ENCODE measurements at places on chromosomes 11 and 22.
A peak's percentile ranks its signal among the peaks of the same experiment; 100 is the strongest.

- peak; percentile 11 for DNase-seq
Measured at GRCh38 chr22:24803064-24803542, 2.9 kb upstream of the SGSM1 start.

DNA sequence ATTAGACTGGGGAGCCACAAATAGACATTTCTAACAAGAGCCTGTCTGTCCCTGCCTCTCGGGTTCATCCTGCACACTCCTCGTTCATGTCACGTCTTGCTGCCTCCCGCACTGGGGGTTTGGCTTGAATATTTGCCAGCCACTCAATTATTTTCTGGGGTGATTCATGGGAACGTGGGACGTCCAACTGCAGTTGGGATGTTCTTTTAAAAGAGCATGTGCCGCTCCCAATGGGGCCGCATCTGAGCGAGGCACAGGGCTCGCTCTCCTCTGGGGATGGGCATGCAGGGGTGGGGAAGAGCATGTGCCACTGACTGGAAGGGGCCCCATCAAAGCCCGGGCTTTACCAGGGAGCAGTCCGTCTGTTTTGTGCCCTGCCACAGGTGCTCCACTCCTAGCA lies 43.4 kb downstream of the PARVG start:
- DNase-seq = no peak

GRCh38 chr11:78061088-78061920 lies 2.4 kb upstream of the THRSP start:
- no peak for DNase-seq

DNA sequence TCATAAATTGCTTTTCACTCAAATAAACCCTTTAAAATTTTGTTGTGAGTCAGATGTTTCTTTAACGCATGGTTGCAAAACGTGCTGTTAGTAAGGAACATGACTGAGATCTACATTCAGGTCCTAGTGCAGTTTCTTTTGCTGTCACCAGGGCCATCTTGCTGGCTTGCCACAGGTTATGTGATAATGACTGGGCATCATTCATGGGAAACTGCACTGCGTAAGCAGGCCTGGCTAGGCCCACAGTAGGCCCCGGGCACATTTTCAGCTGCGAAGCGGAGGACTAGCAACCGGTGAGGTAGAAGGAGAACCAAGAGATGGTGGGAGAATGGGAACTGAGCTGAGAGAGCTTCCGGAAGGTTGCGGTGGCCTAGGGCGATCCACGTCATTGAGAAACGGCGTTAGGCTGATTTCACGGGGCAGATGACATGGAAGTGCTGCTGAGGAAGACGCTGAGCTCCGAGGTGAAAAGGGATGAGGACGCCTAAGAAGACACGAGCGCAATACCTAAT lies 3.2 kb upstream of the KLHDC7B start:
- DNase-seq = no peak

GRCh38 chr11:62905296-62905695 lies 15.9 kb downstream of the CHRM1 start:
- no peak for DNase-seq

DNA sequence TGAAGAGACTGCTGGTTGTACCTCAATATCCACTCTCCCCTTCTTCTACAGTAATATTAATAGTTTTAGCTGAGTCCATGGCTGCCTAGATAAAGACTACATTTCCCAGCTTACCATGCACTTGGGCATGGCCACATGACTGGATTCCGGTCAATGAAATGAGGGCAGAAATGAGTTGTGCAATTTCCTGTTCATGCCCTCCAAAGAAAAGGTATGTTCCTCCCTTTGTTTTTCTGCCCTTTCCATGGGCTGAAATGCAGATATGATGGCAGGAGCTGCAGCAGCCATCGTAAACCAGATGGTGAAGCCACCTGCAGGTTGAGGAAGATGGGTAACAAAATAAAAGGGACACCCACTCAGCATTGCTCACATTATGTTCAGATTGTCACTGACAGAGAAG lies 15.3 kb upstream of the ELFN2 start:
- DNase-seq = no peak

- no peak for DNase-seq
Measured at GRCh38 chr11:69828971-69829344, 9.7 kb upstream of the FGF3 start.

- no peak for DNase-seq
Measured at GRCh38 chr11:34749666-34750659, 129.1 kb downstream of the EHF start.

- DNase-seq = no peak
Measured at GRCh38 chr22:36770513-36771231, 5.2 kb downstream of the IFT27 start.

DNA sequence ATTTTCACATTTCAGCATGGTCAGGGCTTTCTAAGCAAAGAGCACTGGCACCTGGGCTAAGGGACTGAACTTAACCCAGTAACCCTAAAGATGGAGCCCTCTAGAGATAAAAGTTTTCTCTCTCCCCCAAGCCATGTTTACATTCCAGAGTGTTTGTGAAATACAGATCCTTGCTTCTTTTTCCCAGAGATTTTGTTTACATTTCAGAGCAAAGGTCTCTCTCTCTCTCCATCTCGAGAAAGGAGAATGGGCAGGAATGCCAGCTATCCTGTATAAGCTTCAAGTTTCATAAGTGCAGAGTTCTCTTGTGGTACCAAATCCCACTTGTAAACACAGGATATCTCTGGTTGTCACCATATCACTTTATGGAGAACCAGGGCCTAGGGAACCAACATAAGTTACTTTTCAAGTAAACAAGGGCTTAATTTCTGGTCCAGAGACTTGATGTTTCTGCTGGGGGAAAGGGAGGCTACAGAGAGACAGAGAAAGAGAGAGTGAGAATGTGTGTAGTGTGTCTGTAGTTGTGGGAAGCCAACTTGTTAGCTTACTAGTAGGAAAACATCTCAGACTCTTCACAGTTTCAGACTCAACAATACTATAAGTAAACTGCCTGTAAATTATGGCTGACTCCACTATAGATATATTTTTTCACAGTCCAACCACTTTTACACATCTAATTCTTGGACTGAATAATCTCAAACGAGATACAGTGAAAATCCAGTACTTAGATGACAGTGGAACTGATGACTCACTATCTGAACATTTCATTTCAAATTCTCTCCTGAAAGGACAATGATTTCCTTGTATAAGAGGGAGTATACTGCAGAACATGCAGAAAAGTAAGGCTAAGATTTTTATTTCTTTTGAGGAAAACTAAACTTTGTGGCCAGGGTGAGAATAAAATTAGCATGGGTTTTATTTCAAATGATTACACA lies 76.2 kb downstream of the ARHGAP32 start:
- no peak for DNase-seq

DNA sequence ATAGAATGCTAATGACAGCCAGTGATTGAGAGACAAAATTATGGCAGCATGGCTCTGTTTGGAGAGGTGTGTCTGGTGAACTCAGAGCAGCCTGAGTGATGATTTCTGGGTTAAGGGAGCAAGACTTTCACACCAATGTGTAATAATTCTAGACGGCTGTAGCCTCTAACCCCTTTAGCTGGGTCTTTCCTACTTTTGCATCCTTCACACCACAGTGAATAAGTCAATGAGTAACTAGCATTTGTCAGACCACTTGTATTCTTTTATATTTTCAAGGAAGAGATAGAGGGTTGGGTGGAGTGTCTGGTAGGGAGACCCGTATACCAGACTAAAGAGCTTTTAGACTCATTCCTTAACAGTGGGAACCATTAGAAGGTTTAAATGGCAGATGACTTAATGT lies 50.4 kb downstream of the ATXN10 start:
- no peak for DNase-seq

DNA sequence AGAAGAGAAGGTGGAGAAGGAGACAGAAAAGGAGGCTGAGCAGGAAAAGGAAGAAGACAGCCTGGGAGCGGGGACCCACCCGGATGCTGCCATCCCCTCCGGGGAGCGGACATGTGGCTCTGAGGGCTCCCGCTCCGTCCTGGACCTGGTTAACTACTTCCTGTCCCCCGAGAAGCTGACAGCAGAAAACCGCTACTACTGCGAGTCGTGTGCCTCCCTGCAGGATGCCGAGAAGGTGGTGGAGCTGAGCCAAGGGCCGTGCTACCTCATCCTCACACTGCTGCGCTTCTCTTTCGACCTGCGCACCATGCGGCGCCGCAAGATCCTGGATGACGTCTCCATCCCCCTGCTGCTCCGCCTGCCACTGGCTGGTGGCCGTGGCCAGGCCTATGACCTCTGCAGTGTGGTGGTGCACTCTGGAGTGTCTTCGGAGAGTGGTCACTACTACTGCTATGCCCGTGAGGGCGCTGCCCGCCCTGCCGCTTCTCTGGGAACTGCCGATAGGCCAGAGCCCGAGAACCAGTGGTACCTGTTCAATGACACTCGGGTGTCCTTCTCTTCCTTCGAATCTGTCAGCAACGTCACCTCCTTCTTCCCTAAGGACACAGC lies 21.4 kb downstream of the USP35 start:
- DNase-seq = no peak

Data from GM18507 (cell line).